ENCODE measurements at places on chromosomes 7 and 10.

GRCh38 chr10:88389456-88389855 lies 193.7 kb downstream of the RNLS start:
- no peak for DNase-seq

DNA sequence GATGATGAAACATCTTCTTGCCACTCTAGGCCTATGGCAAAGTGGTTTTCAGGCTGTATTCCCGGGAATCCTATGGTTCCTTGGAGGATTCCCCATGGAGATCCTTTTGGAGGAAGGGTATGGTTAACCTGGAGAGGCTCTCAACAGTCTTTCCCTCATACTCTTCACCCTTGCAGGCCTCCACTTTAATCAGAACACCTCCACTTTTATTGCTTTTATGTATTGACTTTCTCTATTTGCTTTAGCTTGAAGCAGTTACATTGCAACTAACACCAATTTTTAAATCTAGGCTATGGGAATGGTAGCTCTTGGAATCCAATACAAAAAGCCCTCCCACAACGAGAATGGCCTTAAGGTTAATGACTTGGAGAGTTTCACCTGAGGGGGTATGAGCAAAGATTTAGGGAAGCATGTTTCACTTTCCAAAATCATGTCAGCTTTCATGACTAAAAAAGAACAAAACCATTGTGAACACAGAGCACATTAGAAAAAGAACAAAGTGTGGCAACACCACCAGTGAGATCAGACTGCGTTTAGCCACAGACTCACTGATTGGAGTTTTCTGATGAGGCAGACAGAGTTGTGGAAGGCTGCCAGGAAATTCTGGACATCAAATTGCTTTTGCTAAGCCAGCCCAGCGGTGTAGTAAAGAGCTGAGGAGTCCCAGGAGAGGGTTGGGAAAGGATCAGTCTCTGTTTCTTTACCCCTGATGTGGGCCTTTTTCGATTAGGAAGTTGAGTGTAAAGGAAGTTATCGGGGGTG lies 130.4 kb upstream of the BMPER start:
- no peak for DNase-seq

DNA sequence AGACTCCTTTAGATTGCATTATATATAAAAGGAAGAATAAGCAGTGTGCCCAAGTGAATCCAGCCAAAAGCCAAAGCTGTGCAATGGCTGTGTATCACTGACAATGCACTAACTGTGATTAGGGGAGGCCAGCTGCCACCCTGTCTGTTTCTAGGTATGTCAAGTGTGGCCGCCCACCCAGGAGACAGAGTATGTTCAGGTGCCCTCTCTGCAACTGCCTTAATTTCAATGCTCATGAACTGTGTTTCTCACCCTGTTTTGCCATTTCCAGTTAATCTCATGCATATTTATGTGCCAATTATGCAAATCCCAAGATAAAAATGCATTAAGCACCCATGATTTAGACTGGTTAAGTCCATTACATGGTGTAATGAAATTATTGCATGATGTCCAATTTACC lies 159.4 kb downstream of the FRMD4A start:
- DNase-seq: no peak

DNA sequence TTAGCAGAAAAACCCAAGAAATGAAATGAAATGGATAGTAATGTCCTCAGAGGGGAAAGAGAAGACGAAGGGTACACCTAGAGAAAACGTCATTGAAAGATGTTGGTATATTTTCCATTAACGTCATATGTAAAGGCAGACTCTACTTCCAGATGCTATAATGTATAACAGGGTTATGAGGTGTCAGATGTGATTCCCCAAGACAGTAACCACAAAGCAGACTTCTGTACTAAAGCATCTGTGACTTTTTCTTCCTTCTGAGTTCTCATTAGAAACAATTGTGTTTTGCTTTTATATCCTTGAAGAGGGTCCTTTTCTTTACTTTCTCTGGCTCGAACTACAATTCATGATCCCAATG lies 37.4 kb downstream of the LRRC72 start:
- DNase-seq: no peak

DNA sequence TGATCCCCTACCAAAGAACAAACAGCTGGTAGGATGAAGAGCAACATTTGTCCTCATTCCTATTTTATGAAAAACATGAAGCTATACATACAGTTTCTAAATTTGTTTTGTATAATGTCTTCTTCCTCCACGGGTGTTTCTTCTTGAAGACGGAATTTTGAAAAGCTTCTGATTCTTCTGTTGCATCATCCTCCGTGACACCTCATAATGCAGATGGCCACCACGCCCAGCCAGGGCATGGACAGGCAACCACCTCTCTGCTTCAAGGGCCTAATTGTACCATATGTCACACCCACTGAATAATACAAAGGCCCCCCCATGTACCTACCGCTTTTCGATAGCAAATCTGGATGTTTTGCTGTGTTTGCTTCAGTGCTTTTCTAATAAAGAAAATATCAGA lies at the start of gene SUN3:
Gene SUN3, minus strand, starts transcription at position 170 of the 400 bp plus-strand sequence. Its CDS starts 169 bp downstream, at position 1.
- no peak for DNase-seq

GRCh38 chr7:74454021-74454924 lies 567 bp downstream of the GTF2IRD1 start:
- no peak for DNase-seq

- no peak for DNase-seq
Observed at GRCh38 chr10:79183468-79183865, 114.7 kb downstream of the ZMIZ1 start.

DNA sequence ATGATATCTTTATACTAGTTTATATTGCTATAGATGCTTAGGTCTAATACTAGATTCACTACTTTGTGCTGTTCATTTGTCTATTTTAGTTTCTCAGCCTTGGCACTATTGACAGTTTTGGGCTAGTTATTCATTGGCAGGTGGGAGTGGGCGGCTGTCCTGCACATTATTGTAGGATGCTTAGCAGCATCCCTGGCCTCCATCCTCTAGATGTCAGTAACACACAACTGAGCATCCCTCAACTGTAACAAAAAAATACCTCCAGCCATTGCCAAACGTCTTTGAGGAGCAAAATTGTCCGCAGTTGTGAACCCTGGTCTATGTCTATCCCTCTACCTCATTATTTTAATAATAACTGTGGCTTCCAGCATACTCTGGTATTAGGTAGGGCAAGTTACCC lies 34.4 kb upstream of the PNLIP start:
- DNase-seq: no peak

GRCh38 chr10:33967606-33968120 lies 633.2 kb upstream of the NRP1 start:
- DNase-seq: no peak

DNA sequence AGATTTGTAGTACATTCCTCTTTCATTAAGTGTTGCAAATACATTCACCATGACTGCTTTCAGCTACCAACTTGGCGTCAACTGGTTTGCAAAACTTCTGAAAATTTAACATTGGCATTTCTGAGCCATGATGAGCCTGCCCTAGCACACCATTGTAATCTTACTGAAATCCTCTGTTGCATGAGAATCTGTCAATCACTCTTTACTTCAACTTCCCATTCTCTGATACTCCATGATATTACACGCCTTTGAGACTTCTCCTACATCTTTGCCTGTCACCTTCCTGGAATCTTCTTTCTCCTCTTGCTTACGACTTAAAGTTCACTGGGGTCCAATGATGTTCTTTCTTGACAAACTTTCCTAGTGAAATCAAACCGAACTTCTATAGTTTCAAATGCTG lies 32.2 kb downstream of the EBLN1 start:
- DNase-seq: no peak

DNA sequence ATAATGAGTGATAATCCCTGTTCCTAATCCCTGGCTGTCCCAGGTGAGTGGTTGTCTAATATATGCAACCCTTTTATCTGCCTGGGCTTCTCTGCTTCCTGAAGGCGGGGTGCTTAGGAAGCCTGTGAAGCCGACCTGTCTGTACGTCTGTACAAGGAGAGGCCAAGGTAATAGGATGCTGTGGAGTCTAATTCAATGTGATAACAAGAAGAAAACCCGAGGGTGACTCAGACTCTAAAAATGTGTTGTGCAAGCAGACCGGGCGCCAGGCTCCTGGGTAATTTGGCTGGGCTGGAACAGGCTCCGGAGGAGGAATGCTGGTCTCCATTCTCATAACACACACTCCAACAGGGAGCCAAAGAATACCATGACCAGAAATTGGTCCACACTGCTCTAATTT lies 43.6 kb downstream of the THNSL1 start:
- DNase-seq: no peak

GRCh38 chr7:30329716-30330115 lies 45.3 kb downstream of the ZNRF2 start:
- DNase-seq: no peak

DNA sequence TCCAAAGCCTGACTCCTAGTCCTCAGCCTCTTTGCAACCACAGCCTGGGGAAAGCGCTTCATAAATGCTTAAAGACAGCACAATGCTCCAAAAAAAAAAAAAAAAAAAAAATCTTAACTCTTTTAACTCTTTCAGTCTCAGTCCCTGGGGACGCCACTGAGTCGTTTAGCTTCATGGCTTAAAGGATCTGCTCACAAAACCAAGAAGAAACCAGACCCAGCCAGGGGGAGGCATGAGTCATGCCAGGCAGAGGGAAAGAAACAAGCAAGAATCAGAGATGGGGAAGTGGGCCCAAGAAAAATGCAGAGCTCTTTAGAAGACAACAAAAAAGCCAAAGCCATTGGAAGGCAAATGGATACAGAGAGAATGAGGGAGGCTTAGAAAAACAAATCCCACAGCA lies 32.5 kb upstream of the DOCK1 start:
- DNase-seq: no peak

DNA sequence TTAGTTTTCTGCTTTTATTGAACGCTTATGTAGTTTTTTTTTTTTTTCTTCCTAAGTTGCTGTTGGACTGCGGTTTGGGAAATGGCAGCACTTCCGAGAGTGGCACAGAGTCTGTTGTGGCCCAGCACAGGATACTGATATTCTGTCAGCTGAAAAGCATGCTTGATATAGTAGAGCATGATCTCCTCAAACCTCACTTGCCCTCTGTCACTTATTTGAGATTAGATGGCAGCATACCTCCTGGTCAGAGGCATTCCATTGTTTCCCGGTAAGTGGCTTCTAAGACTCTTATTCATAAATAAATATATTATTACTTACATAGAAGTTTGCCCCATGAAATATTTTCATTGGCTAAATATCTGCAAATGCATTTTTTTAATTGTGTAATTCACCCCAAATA lies 101.1 kb downstream of the BTAF1 start:
- DNase-seq: no peak

- DNase-seq: no peak
Observed at GRCh38 chr7:111438369-111439289, 123.7 kb downstream of the IMMP2L start.

- no peak for DNase-seq
Observed at GRCh38 chr10:61120805-61121204, 176.8 kb upstream of the RHOBTB1 start.

GRCh38 chr7:70947181-70947580 lies 184.8 kb upstream of the GALNT17 start:
- DNase-seq: no peak

DNA sequence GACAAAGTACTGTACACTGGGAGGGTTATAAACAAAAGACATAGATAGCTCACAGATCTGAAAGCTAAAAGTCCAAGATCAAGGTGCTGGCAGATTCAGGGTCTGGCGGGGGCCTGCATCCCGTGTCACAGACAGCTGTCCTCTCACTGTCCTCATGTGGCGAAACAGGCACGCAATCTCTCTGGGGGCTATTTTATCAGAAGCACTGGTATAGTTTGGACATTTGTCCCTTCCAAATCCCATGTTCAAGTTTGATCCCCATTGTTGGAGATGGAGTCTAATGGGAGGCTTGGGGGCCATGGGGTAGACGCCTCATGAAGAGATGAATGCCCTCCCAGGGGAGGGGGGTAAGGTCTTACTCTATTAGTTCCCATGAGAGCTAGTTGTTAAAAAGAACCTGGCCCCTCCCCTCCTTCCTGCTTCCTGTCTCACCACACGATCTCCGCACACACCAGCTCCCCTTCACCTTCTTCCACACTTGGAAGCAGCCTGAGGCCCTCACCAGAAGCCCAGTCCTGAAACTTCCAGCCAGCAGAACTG lies 72.5 kb upstream of the UCN3 start:
- DNase-seq: peak; percentile 16

- no peak for DNase-seq
Observed at GRCh38 chr7:141402277-141402996, 148.8 kb upstream of the AGK start.

DNA sequence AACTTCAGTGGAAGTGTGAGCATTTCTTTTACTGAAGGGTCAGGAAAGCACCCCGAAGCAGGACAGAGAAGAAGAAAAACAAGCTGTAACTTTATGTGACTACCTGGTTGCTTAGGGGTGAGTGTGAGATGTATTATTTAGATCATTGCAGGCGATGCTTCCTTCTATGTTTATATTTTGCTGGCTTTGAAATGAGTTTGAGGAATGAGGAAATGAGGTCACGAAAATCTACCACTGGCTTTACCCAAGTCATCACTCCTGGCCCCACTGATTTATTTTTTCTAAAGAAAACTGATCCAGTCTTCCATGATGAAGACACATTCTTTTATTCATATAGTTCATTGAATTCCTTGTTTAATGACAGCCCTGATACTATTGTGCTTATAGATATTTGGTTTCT lies 716.6 kb upstream of the FZD8 start:
- no peak for DNase-seq

DNA sequence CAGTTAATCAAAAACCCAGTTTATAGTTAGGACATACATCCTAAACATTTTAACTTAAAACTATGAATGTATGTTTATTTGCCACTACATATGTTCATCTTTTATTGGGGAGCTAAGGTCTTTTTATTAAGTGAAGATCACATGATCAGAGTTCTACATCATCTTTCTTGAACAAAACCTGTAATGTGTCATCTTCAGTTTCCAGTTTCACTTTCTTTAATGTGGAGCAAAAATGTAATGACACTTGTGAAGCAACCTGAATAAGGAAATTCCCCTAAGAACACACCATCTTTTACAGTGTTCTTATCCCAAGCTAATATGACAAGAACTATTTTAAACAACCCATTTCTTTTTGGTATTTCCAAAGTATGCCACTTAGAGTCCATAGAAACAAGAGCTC lies 166.7 kb upstream of the BET1 start:
- no peak for DNase-seq

GRCh38 chr10:101841826-101842225 lies 1.8 kb downstream of the KCNIP2 start:
- DNase-seq: no peak

- DNase-seq: no peak
Observed at GRCh38 chr10:102653060-102653459, 8.8 kb downstream of the TRIM8 start.

GRCh38 chr7:29457565-29458011 lies 106.0 kb upstream of the PRR15 start:
- DNase-seq: no peak

- DNase-seq: no peak
Observed at GRCh38 chr7:84196084-84196503, 1.5 kb upstream of the SEMA3A start.

DNA sequence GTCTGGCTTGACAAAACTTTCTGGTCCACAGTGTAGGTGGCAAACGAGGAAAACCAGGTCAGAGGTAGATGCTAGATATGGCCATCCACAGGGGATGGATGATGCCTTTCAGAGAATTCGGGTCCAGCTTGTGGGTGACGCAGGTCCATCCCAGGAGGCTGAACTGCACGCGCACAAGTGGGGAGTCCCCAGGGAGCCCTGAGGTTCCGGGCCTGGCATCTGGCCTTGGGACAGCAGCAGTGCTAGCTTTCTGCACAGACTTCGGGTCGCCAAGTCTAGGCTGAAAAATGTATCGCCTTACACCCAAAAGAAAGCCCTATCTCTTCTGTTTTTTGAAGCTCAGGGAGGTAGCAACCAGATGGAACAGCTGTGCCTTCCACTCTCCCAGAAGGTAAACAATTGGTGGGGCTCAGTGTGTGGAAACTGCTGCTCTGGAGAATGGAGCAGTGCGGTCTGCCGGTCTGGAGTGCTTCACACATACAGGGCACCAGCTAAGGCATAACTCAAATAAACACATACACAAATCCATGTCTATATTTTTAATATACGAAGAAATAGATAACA lies 119.3 kb upstream of the ACBD5 start:
- DNase-seq: no peak
